Activated CD4-positive, alpha-beta T cell treated with anti-CD3 and anti-CD28 coated beads, Interleukin-2, amount 50 U/mL, for 4 hours (primary cell): ENCODE measurements at places on chromosomes 12 and 14.

GRCh38 chr12:22332202-22332601 lies 2.3 kb downstream of the ST8SIA1 start:
- no peak for DNase-seq

DNA sequence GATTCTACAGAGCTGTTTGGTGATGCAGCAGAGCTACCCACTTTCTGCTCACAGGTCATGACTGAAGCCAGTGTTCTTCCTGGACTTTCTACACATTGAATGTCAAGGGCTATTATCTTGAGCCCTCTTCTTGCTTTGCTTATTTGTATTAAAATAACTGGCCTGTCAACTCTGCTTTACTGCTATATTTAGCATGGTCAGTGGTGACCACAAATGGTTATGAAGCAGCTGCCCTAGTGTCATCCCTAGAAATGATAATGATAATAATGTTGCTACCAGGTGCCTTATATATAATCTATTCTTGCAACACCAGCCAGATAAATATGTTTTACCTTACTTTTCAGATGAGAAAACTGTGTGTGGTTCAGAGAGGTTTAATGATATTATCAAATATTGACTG lies 2.6 kb upstream of the LRRC10 start:
- no peak for DNase-seq

DNA sequence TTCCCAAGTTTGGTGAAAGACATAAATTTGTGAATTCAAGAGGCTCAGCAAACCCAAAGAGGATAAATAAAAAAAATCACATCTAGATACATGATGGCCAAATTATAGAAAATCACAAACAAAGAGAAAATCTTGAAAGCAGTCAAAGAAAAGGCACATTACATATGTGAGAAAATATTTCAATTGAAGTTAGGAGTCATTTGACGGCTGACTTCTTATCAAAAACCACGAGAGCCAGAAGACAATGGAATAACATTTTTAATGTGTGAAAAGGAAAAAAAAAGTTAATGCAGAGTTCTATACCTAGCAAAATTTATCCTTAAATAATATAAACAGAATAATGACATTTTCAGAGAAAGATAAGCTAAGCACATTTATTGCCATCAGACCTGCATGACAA lies 307.0 kb downstream of the C12orf75 start:
- DNase-seq = no peak

GRCh38 chr12:54376596-54376995 lies 7.9 kb downstream of the ZNF385A start:
- DNase-seq = no peak

GRCh38 chr12:25769082-25769945 lies 189.2 kb upstream of the RASSF8 start:
- no peak for DNase-seq

DNA sequence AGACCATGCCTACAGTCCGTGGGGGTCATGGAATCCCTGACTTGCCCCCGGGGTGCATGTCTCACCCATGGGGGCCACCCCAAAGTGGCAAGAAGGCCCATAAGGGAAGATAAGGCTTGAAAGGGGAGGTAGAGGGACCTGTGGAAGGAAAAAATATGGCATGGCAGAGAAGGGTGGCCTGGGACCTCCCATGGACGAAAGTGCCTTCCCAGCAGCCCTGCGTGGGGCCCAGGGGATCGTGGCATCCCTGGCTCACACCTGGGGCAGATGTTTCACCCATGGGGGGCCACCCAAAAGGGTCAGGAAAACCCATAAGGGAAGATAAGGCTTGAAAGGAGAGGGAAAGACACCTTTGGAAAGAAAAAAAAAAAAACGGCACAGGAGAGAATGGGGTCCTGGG lies 264.6 kb downstream of the ALG10 start:
- no peak for DNase-seq

- no peak for DNase-seq
Observed at GRCh38 chr12:123286652-123287373, 15.2 kb upstream of the CDK2AP1 start.

- DNase-seq = no peak
Observed at GRCh38 chr14:100473249-100473648, 114.0 kb downstream of the BEGAIN start.

GRCh38 chr12:67151886-67152285 lies 117.3 kb upstream of the CAND1 start:
- DNase-seq = no peak

- DNase-seq = no peak
Observed at GRCh38 chr12:127606476-127607015, 660.4 kb upstream of the TMEM132C start.

GRCh38 chr14:96102081-96102856 lies 63.1 kb downstream of the C14orf132 start:
- DNase-seq = no peak

DNA sequence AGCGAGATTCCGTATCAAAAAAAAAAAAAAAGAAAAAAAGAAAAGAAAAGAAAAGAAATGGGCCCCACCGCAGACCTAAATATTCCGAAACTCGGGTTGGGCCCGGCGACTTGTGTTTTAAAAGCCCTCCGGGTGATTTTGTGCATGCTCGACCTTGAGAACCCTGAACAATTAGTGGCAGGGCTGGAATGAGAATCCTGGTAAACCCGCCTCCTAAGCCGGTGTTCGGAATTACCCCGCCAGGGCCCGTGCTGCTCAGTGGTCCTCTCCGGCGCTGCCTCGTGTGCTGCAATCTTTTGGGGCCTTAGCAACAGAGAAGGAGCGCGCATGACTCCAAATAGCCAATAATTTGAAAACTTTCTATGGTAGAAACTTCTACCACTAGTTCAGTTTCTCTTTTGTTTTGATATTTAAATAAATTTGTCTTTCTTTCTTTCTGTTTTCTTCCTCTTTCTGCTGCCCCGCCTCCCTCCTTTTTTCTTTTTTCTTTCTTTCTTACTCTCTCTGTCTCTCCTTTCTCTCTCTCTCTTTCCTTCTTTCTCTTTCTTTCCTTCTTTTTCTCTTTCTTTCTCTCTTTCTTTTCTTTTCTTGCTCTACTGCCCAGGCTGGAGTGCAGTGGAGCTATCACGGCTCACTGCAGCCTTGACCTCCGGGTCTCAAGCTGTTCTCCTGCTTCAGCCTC lies 1.5 kb upstream of the GALNT6 start:
- no peak for DNase-seq

DNA sequence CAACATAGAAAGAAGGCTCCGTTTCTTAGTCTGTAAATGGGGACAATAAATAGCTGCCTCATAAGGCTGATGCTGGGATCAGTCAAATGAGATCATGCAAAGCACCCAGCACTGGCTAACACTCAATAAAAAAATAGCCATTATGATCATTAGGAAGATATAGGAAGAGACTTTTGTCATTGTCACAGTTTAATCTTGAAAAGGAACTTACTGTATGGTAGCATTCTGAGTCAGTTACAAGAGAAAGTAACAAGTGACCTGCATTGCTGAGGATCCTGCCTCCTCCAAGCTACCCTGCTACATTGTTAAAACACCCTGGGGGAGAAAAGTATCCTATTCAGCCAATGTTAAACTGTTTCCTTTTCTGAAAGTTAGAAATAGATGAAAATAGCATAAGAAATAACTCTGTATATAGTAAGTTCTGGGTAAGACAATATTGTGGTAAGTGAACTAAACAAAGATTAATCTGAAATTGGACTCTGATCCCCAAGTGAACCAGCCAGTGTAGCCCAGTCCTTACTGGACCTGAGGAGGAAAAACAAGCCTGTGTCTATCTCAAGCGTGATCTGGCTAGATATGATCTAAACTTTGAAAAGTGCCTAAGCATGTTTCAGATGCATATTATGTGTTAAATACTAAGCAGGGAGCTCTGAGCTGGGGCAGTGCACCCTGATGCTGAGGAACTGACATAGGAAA lies 3.6 kb upstream of the NUDT4 start:
- DNase-seq = no peak

DNA sequence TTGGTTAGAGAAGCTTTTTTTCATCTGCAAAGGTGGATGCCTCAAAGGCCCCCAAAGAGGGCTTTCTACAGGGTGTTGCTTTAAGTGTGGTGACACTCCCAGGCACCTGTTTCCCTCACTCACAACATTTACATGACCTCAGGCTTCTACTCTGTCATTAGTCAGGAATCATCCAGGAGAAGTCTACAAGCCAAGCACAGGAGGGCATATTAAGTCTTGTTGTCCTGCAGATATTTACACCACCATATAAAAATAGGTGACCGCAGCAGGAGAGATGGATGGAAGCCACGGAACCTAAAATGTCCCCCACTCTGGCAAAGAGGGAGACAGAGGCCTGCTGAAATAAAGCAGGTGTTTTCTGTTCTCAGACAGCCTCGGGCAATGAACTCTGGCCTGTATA lies 7.5 kb upstream of the DPF3 start:
- DNase-seq = no peak

GRCh38 chr12:75882421-75882820 lies 149.2 kb downstream of the PHLDA1 start:
- no peak for DNase-seq

GRCh38 chr12:109258201-109258600 lies 50.9 kb downstream of the FOXN4 start:
- DNase-seq = no peak
